Activated CD8-positive, alpha-beta memory T cell treated with anti-CD3 and anti-CD28 coated beads, Interleukin-2, amount 10 ng/mL, durations not matched to agents 7 days and 5 days (primary cell): ENCODE measurements at places on chromosomes 16 and 17. TPM values are rescaled to one million over a fixed set of nuclear protein-coding genes. Genes with fewer than 3 reads are reported as not detected.

- DNase-seq, result peak; percentile 60
Observed at GRCh38 chr17:36544044-36544306, 744 bp upstream of the GGNBP2 start.

GRCh38 chr17:62615503-62615902 is 12.0 kb upstream of the MRC2 start:
- DNase-seq, result no peak

- no peak for DNase-seq
Observed at GRCh38 chr17:30947796-30948195, 23.0 kb upstream of the RNF135 start.

DNA sequence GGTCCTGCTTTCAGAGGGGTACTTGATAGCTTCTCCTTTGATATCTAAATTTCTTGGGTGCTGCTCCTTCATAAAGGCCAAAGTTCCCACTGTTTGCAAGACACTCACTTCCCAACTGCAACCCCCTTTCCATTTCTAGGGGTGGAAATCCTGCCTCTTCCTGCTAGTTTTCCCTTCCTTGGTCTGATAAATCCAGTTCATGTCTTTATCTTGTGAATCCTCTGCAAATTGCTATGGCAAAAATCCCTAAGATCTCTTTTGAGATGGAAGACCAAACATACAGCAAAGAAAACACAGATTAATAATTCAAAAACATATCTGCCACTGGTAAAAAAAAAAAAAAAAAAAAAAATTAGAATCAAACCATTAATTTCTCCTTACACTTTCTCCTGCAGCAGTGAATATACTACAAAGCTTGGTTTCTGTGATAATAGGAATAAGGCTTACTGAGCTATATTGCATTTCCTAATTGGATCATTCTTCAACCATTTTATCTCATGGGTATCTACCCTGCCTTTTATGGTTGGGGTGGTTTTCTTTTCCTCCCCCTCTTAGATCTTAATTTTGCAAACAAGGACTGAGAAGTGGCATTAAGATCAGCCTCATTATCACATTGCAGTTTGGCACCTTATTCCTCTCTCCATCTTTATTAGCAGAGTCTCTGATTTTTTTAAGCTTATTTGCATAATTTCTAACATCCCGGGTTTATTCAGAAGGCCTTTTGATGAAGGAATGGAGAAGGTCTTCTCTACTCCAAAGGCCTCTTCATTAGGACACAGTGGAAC is 439.1 kb downstream of the XYLT1 start:
- DNase-seq, result no peak

DNA sequence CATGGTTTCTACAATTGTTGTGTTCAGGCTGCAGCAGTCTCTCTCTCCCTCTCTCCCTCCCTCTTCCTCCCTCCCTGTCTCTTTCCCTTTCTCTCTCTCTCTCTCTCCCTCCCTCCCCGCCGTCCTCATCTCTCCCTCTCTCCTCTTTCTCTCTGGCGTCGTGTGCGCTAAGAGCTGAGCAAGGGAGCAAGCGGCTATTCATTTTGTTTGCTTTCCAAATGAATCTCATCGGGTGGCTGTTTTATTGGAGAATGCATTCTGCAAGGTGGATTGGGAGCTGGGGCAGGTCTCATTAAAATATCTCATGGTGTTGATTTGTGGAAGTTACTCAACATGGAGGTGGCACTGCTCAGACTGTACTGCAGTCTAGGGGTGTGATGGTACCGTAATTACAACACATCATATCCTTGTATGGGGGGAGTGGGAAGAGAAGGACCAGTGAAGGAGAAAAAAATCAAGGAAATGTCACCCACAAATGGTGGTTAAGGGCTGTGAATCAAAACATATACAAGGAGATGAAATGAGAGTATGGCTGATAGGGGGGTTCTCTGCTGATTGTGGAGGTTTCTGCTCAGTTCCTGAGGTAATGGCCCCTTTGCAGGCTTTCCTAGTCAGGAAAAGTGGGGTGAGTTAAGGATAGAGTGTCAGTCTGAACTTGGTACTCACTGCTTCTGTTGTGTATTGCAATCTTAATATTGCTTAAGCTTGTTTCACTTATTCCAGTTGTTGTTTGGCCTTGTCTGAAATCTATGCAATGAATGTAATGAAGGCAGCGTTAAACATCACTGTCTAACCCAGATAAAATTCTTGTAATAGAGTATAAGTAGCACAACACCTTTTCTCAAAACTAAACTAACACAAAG is 2.7 kb downstream of the MSL1 start:
- no peak for DNase-seq

- DNase-seq, result no peak
Observed at GRCh38 chr17:13036751-13037150, 18.9 kb upstream of the ELAC2 start.

- DNase-seq, result no peak
Observed at GRCh38 chr17:33126086-33126485, 134.4 kb downstream of the SPACA3 start.

DNA sequence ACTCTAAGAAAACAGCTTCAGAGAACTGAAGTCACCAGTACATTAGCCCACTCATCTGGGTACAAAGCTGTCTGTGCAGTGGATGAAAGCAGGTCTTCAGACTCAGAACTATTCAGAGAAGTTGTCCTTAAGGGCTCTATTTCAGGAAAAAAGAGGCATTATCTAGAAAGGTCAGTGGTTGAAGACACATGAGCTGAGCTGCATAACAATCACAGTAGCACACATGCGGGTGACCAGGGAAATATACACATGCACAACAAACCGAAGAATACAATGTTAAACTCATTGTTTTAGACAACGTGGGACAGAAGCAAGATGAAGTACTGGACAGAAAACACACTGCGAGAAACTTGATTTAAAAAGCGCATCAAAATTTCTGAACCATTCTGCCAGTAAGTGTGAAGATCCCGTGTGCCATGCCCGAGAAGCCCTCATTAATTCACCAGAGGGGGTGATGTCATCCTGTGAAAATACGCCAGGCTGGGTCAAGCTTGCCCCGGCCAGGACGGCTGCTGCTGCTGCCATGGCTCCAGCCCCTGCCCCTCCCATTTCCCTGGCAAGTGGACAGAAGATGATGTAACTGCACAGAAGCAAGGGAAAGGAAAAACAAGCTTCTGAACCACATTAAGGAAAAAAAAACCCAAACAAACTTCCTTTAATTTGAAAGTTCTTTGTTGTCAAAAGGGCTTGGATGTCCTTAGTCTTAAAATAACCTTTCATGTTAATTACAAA is 10.1 kb downstream of the DYNC1LI2 start:
- no peak for DNase-seq

DNA sequence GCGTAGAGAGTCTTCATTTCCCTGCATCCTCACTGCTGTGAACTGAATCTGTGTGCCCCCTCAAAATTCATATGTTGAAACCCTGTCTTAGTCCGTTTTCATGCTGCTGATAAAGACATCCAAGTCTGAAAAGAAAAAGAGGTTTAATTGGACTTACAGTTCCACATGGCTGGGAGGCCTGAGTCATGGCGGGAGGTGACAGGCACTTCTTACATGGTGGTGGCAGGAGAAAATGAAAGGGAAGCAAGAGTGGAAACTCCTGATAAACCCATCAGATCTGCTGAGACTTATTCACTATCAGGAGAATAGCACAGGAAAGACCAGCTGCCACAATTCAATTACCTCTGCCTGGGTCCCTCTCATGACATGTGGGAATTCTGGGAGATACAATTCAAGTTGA is 3.1 kb upstream of the CCDC42 start:
- peak; percentile 19 for DNase-seq

PRR35 gene
- not detected for total RNA-seq

TMEM235 gene
- total RNA-seq, result not detected

DNA sequence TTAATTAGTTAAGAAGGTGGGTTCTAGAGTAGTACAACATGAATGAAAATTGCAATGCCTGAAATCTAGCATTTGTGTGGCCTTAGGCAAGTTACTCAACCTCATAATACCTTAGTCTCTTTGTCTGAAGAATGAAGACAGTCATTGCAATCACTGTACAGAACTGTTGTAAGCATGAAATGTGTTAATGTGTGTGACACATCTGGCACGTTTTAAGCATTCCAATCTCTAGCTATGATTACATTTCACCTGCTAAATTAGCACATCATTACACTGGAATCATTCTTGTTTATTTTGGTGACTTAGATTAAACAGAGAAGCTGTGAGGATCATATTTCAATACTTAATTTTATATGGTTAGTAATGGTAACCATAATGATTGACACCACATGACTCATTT is 629.7 kb upstream of the KIF2B start:
- no peak for DNase-seq

B4GALNT2 gene
- total RNA-seq, result 0.03 TPM

GRCh38 chr17:73706858-73707257 is 62.6 kb upstream of the SDK2 start:
- no peak for DNase-seq

DNA sequence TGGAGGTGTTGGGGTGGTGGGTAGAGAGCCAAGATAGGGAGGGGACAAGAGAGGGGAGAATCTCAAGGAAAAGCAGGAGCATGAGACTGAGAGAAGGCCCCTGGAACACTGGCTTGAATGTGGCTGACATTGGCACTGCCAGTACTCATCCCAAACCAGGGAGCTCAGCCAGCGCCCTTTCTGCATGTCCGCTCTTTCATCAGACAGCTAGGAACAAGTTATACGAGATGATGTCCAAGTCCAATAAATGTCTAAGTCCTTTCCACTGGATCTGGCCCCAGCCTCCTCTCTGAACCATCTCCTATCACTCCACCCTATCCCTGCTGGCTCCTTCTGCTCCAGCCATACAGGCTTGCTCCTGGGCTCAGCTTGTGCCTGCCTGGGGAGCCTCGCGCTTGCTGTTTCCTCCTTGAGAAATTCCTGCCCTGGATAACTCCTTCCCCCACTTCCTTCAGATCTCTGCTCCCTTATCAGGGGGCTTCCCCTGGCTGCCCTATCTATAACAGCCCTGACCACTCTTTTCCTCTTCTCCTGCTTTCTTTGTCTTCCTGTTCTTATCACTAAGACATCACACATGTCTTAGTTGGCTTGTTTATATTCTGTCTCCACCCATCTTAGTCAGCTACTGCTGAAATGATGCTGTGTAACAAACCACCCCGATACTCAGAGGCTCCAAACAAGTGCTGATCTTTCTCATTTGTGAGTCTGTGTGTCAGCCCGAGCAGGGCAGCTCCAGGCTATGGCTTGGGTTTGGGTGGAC is 37.1 kb upstream of the MEOX1 start:
- DNase-seq, result no peak

- no peak for DNase-seq
Observed at GRCh38 chr17:45029758-45030423, 21.5 kb downstream of the DCAKD start.

GRCh38 chr17:15432807-15433611 is 34.4 kb downstream of the CDRT4 start:
- no peak for DNase-seq

KCNAB3 gene
- 6.7 TPM for total RNA-seq

MAP2K6 gene
- total RNA-seq, result 8.8 TPM

CDH13 gene
- total RNA-seq, result not detected

MYH11 gene
- total RNA-seq, result 0.06 TPM

DNA sequence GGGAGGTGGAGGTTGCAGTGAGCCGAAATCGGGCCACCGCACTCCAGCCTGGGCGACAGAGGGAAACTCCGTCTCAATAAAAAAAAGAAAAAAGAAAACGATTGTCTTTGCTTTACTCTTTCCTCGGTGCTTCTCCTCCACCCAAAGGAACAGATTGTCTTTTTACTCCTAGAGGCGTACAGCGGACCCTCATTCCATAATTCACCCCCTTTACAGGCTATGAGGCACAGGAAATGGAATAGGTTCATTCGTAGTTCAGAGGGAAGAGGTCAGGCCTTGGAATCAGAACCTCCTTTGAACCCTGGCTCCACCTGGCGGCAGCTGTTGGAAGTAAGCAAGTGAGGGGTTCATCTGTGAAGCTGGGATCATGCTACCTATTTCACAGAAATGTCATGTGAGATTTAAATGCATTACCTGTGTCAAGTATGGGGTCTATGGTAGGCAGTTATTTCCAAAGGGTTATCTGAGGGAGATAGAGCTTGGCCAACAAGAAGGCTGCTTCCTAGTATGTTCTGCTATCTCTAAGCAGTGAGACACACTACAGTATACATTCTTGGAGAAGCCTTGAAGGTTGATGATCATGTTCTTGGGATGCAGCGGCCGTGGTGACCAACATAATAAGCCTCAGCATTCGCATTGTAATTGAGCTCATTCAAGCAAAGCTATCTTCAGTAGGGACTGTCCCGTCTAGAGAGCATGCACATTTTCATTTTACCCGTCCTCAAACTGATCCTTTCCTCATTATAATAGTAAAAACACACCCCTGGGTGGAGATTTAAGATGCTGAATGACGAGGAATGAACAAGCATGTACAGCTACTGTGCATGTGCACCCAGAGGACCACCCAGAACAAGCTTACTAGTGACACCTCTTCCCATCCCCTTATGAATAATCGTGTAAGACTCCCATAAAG is 18.7 kb upstream of the ZNF689 start:
- DNase-seq, result peak; percentile 93

GRCh38 chr16:88667461-88667860 is 4.6 kb upstream of the MVD start:
- no peak for DNase-seq

GRCh38 chr17:57550668-57551315 is 194.3 kb downstream of the CCDC182 start:
- DNase-seq, result no peak

- no peak for DNase-seq
Observed at GRCh38 chr17:2181206-2181896, 122.2 kb downstream of the SMG6 start.

- no peak for DNase-seq
Observed at GRCh38 chr16:47358816-47359215, 102.0 kb downstream of the ITFG1 start.
